Amniotic epithelial cell (primary cell): ENCODE measurements at places on chromosomes 7 and 10.

- DNase-seq = peak; percentile 73
These were observed 22.0 kb upstream of the TMEM120A start for GRCh38 chr7:76016191-76016947.

- peak; percentile 85 for DNase-seq
These were observed 278.6 kb downstream of the ARHGAP12 start for GRCh38 chr10:31650010-31650409.

DNA sequence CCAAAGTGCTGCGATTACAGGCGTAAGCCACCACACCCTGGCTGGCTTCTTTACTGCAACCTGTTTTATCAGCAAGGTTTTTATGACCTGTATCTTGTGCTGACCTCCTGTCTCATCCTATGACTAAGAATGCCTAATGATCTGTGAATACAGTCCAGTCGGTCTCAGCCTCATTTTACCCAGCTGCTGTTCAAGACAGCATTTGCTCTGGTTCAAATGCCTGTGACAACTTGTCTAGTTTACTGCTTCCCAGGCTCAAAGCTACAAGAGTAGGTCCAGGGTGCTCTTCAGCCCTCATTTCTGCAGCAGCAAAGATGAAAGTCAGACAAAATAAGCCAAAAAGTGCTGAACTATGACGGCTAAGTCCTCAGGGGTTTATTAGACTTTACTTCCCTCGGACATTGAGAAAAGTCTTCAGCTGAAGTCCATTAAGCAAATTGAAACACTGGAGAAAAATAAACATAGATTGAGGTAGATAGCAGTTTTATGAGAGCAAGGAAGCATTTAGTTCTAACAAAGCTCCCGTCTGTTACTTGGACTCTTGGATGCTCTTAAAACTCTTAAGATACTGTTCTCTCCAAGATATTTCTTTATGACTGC is 12.5 kb upstream of the LYZL1 start:
- DNase-seq = no peak

DNA sequence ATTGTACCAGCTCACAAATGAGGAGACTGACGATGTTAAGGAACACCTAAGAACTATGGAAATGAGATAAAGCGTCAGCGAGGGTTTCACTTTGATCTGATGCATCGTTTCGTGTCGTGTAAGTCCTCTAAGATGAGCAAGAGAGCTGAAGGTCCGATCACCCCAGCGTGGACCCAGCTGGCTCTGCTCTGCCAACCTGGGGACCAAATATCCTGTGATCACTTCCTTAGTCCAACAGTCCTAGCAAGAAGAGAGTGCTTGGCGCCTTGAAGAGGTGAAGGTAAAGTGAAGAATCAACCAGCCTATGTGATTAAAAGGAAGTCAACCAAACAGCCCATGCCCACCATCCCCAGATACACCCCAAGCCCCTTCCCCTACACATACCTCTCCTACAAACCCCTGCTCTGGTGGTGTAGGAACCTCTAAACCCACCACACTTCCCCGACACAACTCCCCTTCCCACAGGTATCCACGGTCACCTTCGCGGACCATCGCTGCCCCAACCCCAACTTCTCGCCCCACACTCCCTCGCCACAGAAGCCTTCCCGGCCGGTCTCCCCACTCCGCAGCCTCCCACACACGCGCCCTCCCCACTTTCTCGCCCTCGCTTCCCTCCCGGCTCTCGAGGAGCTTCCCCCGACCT is 722 bp downstream of the UPF2 start:
- peak; percentile 22 for DNase-seq

- DNase-seq = no peak
These were observed 2.0 kb downstream of the ZNF775 start for GRCh38 chr7:150381096-150381495.

GRCh38 chr10:21281765-21282484 is 243.6 kb downstream of the SKIDA1 start:
- DNase-seq = no peak

- DNase-seq = no peak
These were observed 252.6 kb downstream of the GLRX3 start for GRCh38 chr10:130388746-130389145.

- DNase-seq = peak; percentile 25
These were observed 604 bp downstream of the MXI1 start for GRCh38 chr10:110207805-110208613.

GRCh38 chr7:3067193-3067592 is 23.5 kb upstream of the CARD11 start:
- no peak for DNase-seq

DNA sequence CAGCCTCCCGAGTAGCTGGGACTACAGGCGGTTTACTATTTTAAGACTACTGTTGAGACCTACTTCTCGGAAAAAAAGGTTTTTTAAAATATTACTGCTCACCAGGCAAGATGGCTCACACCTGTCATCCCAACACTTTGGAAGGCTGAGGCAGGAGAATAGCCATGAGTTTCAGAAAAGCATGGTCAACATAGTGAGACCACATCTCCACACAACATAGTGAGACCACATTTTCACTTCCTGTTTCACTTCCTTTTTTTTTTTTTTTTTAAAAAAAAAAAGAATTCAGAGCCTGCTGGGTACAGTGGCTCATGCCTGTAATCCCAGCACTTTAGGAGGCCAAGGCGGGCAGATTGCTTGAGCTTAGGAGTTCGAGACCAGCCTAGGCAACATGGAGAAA is 46.5 kb downstream of the SVOPL start:
- no peak for DNase-seq

GRCh38 chr10:127906548-127907377 is at the start of gene PTPRE:
PTPRE (plus strand) TSS chr10:127907103; CDS start chr10:128040882, 133,779 bp downstream.
- DNase-seq = peak; percentile 51

DNA sequence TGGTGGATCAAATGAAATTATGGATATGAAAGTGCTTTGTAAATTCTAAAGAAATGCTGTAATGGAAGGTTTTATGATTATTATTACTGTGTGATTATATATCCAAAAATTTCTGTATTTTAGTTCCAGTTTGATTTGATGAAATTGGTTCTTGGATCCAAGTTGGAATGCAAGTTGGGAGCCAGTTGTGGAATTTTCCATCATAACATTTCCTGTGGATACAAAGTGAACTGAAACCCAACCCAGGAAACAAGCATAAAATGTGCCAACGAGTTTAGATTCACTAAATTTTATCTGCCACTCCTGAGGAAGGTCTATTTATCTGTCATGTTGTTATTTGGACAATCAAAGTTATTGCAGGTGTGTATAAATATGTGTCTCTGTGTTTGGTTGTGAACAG is 131.4 kb upstream of the MDFIC start:
- DNase-seq = no peak

- no peak for DNase-seq
These were observed 24.8 kb downstream of the GBX1 start for GRCh38 chr7:151142686-151143040.

DNA sequence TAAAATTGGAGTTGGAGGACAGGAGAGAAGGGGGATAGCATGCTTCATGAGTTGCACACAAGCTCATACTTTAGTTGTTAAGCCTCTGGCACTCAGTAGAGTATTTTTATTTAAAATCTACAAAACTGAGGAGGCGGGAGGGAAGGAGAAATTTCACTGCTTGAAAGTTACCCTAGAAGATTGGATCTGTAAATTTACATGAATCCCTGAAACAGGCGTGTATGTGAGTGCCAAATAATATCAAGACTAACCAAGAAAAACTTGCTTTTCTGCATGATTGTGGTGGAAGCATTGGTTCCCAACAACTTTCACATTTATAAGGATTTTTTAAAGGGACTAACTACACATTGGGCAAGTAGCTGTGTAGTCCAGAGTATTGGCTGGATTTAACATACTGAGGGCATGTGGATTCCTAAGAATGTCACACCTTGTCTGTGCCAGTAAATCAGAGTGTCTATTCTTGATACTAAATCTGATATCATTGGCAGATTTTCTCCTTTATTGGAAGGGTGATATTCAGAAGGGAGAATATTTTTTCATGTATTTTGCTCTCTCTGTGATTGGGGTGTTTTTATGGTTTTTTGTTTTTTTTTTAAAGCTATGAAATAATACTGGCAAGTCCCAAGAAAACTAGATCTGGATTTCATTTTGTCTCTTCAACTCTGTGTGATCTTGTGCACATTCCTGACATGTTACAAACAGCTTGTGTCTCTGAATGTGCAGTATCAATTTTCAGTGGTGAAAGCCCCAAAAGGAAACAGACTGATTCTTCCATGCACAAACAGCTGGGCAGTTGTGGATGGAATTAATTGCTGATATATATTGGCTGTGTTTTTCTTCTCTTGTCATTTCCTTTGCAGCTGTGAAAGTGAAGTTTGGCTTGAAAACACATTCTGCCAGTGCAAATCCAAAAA is 67.2 kb downstream of the ADD3 start:
- peak; percentile 49 for DNase-seq

DNA sequence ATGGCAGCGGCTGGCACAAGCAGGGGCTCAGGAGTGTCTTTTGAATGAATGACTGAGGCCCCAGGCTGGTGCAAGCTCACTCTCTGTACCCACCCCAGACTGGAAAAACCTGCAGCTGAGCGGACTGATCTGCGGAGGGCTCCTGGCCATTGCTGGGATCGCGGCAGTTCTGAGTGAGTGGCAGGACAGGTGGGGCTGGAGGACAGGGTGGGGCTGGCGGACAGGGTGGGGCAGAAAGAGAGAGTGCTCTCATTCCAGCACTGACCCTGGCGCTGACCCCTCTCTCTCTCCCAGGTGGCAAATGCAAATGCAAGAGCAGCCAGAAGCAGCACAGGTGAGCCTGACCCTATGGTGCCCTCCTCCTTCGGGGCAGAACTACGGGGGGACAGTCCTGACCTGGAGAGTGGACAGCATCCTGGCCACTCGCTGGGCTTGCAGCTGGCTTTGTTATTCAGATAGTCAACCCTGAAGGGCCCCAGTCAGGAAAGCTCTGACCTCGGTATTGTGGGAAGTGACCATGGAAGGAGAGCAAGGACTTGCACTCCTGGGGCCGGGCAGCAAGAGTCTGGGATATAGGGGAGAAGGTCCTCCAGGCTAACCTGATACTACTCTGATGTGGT is 4.1 kb downstream of the FXYD4 start:
- no peak for DNase-seq

DNA sequence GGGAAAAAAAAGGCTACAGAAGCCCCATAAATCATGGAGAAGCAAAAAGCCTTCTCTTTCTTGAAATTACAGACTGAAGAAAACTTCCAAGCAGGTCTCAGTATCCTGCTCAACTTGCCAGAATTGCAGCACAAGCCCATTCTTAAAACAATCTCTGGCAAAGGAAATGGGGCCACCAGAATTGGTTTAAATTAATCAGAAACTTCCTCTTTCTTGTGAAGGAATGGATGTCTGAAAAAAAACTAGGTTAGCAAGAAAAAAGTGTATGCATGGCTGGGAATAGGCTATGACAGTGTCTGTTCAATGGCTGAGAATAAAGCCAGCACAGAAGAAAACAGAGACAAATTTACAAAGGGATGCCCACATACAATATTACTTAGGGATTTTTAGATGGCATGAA is 59.1 kb downstream of the TFEC start:
- no peak for DNase-seq

GRCh38 chr10:84084342-84084741 is 55.0 kb upstream of the GHITM start:
- DNase-seq = no peak

- no peak for DNase-seq
These were observed 952 bp downstream of the SRRM3 start for GRCh38 chr7:76202666-76203030.

GRCh38 chr10:28503114-28503513 is 29.8 kb upstream of the WAC start:
- no peak for DNase-seq

GRCh38 chr10:114316744-114317143 is 77.7 kb downstream of the VWA2 start:
- no peak for DNase-seq

- no peak for DNase-seq
These were observed 120.7 kb upstream of the ADARB2 start for GRCh38 chr10:1858048-1858447.

GRCh38 chr10:3408603-3409365 is 236.2 kb upstream of the PITRM1 start:
- DNase-seq = no peak

GRCh38 chr7:150828384-150828783 is 23.9 kb upstream of the AOC1 start:
- DNase-seq = no peak

- DNase-seq = no peak
These were observed 122.1 kb upstream of the KMT2E start for GRCh38 chr7:104891949-104892348.

DNA sequence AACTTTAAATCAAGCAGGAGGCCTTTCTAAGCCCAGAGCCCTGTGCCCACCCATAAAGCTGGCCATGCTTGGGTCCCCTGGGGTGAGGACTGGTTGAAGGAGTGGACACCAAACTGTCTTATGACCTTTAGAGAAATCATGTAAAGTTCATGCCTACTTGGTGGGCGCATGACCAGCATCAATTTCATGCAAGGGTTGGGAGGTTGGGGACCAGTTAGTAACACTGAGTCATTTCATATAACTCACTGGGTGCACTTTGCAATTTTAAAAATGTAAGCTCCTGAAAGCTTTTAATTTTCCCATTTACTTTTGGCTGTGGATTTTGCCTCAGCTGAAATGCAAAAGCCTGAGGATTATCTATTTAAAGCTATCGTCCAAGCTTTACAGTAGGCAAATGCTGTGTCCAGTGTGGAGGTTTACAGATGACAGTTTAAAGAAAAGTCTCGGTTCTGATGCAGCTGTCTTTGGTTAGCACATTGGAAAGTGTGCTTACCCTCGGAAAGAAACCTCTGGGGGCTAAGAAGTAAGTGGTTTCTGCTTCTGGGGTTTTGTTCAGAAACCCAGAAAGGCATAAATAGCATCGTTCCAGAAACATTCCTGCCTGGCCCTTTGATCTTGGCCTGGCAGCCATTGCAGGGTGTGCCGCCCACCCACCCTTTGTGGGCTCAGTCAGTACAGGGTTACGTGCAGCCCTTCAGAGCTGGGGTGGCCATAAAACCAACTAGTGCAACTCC is 48.8 kb upstream of the CHST15 start:
- DNase-seq = no peak

DNA sequence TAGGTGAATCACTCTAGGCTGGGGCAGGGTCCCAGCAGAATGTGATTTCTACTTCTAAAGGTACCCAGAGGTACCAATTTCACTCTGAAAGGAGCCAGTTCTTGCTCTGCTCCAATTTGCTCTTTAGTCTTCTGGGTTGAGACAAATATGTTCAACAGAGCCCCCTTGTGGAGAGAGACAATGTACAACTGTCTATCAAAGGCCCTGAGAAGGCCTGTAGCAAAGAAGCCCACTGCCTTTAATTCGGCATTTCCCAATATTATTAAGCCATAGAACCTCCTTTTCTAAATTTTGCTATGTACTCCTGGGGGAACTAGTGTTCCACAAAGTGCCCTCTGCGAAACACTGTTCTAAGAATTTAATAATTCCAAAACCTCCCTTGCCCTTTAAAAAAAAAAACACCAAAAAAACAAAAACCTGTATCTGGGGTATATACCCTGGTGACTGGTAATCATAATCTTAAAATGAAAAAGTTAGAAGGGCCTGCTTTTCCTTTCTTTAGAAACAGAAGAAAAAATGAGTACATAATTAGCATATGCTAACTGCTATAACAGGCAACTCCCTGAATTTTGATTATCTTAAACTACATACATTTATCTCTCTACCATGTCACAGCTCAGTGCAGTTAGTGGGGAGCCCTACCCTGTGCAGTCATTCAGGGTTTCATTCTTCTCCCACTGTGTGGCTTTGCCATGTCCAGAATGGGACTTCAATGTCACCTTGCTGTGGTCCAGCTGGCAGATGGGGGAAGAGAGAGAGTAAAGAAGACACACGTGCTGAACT is 160.9 kb upstream of the BMPER start:
- peak; percentile 37 for DNase-seq

- no peak for DNase-seq
These were observed 4.2 kb upstream of the PILRA start for GRCh38 chr7:100369105-100369504.

- no peak for DNase-seq
These were observed 50.8 kb downstream of the SH2D4B start for GRCh38 chr10:80588546-80588945.

GRCh38 chr10:101905251-101905650 is 61.7 kb upstream of the KCNIP2 start:
- DNase-seq = peak; percentile 42
